ENCODE measurements at places on chromosomes 2 and 18.

DNA sequence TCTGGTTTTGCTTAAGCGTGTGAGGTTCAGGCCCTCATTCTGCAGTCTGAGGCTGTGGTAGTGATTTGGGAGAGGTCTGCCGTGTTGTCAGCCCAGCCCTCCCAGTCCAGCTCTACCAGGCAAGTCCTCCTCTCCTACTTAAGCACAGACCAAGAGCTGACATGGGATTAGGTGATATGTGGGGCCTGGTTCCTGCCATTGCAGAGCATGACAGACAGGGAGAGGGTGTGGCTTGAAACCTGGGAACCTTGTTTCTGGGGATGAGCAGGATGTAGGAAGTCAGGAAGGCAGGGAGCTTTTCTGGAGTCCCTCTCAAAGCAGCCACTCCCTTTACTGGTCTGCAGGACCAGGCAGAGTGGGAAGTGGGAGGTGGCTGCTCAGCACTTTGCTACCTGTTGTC is 38.6 kb downstream of the PTPRM start:
- DNase-seq: no peak

DNA sequence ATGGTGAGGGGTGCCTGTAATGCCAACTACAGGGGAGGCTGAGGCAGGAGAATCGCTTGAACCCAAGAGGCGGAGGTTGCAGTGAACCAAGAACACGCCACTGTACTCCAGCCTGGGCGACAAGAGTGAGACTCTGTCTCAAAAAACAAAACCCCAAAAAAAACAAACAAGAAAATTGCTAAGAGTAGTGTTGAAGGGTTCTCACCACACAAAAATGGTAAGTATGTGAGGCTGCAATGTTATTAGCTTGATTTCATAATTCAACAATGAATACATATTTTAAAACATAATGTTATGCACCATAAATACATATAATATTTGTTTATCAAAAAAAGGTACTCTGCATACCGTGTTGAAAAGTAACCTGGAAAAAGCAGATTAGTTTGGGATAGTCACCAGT is 45.8 kb downstream of the PSMG2 start:
- DNase-seq: no peak

- no peak for DNase-seq
Observed at GRCh38 chr18:74896390-74896991, 298.8 kb downstream of the ZNF407 start.

- no peak for DNase-seq
Observed at GRCh38 chr2:53053937-53054336, 713.7 kb upstream of the CHAC2 start.

- no peak for DNase-seq
Observed at GRCh38 chr2:215697003-215697402, 261.1 kb upstream of the FN1 start.

DNA sequence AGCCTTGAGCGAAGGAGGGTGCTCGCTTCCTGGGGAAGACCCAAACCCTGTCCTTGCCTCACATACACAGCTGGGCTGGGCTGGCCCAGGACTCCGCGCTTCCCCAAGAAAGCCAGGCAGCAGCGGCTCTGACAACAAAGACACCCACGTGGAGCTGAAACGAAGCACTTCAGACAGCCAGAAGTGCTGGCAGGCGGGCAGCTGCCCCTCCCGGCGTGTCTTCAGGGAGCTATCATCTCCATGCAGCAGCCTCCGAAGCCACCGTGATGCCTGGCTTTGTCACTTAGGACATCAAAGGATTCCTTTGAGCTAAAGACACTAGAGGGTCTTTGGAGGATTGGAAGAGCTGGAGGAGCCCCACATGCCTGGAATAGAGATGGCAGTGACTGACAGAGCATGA is 35.2 kb downstream of the C1QL2 start:
- no peak for DNase-seq

- no peak for DNase-seq
Observed at GRCh38 chr2:81903534-81903933, 1599.0 kb upstream of the LRRTM1 start.

DNA sequence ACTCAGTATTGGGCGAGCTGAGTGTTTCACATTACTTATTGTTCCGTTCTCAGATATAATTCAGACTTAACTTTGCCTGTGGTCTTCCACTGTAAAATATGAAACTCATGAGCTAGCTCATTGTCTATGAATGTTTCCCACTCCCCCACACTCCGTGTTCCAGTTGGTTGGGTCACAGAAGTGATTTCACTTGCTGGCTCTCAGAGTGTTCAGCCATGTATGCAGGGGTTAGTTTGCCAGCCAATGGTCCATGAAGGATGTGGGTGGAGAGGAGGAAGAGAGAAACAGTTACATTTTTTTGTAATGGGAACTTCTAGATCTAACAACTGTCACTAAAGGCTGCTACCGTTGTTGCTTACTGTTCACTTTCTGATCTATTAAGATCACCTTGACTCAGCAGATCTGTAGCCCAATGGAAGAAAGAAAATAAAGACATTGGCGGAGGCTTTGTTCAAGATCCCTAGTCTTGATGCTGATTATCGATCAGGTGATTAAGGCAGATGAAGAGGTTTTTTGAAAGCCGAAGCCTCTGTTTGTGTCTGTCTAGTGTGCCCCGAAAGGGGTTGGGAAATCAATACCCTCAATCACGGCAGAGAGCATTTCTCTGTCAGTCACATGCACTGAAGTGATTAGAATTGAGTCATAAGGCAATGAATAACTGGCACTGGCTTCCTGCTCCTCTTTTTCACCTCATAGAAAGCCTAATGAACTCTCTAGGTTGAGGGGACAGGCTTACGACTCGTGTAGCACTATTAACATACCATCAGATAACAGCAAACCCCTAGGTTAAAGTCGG is 279.7 kb upstream of the FIGN start:
- peak; percentile 8 for DNase-seq

DNA sequence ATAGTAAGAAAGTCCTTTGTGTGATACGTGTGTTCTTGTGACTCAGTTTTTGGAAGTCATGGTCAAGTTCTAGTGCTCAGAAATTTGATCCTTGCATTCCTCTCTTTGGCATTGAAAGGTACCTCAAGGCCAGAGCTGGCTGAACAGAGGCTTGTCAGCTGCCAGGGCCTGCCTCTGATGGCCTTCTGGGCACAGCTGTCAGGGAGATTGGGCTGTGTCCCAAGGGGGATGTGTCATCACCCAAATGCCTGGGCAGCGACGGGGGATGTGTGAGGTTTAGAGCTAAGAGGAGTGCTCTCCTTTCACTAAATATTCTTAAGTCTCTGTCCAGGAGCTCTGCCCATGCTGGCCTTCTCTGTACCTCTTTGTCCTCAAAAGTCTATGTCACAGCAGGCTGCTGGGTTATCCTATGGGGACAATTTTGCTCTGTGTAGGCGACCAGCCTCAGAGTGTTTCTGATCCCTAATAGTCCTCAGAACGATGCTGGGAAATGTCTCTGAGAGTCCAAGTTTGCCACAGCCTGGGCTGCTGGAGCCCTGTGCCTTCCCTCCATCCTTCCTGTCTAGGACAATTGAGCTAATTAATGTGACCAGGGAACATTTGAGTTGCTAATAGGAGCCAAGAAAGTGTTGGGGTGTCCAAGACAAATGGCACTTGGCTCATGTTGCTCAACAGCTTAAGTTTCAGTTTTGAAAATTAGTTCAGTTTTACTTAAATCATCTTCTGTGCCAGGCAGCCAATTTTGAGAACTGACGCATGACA is 115.4 kb upstream of the ZNF521 start:
- peak; percentile 32 for DNase-seq

DNA sequence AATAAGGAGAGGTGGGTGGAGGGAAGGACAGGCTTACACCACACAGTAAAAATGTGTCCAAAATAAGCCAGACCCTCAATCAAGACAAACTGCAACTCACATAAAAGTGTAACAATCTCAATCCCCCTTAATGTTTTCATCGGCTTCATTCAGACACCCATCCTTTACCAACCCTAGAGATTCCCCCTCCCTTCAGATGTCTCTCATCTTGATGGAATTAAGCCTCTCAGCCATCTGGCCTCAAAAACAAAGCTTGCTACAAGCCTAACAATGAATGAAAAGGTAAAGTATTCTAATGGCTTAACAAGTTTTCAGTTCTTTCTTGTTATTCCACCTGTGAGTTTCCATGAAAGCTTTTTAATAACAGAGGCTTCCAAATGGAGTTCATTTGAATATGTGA is 5.2 kb downstream of the RTTN start:
- DNase-seq: no peak

GRCh38 chr18:54163453-54163852 is 61.0 kb downstream of the MBD2 start:
- DNase-seq: no peak

Measured in thoracic aorta (tissue), 2 donors.